Upper lobe of left lung (tissue), 6 donors: ENCODE measurements at places on chromosomes 13 and 19. TPM values are rescaled to one million over a fixed set of nuclear protein-coding genes. Genes with fewer than 3 reads are reported as not detected.

DNA sequence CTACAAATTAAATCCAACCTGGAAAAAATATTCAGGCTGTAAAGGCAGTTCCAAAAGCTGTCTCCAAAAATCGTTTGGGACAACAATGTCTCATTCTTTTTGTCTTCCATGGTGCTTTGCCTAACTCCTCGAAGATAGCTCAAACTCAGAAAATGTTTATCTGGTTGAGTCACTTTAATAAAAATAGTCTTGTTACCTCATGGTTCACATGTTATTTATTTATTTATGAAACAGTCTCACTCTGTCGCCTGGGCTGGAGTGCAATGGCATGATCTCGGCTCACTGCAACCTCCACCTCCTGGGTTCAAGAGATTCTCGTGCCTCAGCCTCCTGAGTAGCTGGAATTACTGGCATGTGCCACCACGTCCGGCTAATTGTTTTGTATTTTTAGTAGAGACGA is 4.9 kb upstream of the BRD4 start:
- DNase-seq, result no peak

DNA sequence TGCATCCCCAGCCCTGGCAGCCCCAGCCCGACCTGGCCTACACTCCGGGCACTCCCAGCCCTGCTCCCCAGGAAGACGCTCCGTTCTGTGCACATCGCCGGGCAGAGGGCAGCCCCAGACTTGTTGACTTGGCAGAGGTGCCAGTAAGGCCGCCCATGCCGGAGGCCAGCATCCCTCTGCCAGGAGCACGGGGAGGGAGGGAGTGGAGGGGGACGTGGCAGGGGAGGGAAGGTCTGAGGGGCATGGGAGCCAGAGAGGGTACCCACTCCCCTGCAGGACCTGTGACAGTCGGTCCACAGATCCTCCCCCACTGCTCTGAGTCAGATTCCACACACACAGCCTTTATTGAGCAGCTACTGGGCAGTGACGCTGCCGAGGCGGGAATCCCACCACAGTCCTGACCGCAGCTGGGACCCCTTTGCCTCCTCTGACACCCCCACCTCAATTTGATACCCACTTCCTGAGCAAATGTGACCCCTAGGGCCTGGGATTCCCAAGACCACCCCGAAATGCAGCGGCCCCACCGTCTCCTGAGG is 1.9 kb upstream of the NKPD1 start:
- peak; percentile 75 for DNase-seq

- DNase-seq, result no peak
These were observed 268.2 kb upstream of the MAB21L1 start for GRCh38 chr13:35744566-35745178.

DNA sequence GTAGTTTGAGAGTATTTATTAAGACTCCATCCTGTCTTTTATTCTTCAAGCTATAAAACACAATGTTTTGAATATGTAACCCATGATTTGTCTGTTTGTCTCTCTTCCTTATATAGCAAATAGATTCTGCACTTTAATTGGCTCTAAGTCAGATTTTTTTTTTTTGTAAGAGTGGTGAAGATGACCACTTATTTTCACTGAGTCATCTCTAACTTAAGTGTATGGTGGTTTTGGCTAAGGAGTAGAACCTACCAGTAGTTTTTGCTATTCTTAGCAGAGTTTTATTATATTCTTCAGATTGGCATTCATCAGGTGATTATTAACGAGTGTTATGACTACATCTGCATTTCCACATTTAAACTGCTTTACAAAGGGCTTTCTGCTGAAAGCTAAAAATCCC is 194.7 kb downstream of the LMO7 start:
- DNase-seq, result no peak

NLRP11 gene
- total RNA-seq, result not detected

PGLYRP1 gene
- 2.1 TPM for total RNA-seq

- no peak for DNase-seq
These were observed 24.3 kb downstream of the ARL11 start for GRCh38 chr13:49652355-49653305.

ZNF599 gene
- 5.8 TPM for total RNA-seq

- DNase-seq, result peak; percentile 59
These were observed 124.5 kb downstream of the KDM4B start for GRCh38 chr19:5093297-5093928.

PCDH17 gene
- total RNA-seq, result 21.6 TPM

CILP2 gene
- not detected for total RNA-seq

GRCh38 chr13:99228737-99229691 is 28.4 kb downstream of the UBAC2 start:
- no peak for DNase-seq

DNA sequence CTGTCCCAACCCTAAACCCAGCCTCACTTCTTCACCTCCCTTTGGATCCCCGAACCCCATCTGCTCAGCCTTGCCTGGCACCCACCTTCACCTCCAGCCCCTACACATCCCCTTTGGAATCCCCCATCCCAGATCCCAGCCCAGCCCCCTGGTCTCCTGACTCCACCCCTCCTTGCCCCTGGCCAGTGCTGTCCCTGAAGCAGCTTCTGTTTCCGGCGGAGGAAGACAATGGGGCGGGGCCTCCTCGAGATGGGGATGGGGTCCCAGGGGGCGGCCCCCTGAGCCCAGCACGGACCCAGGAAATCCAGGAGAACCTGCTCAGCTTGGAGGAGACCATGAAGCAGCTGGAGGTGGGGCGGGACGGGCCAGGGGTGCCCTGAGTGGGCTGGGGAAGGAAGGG is 22.0 kb downstream of the ERFL start:
- no peak for DNase-seq

DNA sequence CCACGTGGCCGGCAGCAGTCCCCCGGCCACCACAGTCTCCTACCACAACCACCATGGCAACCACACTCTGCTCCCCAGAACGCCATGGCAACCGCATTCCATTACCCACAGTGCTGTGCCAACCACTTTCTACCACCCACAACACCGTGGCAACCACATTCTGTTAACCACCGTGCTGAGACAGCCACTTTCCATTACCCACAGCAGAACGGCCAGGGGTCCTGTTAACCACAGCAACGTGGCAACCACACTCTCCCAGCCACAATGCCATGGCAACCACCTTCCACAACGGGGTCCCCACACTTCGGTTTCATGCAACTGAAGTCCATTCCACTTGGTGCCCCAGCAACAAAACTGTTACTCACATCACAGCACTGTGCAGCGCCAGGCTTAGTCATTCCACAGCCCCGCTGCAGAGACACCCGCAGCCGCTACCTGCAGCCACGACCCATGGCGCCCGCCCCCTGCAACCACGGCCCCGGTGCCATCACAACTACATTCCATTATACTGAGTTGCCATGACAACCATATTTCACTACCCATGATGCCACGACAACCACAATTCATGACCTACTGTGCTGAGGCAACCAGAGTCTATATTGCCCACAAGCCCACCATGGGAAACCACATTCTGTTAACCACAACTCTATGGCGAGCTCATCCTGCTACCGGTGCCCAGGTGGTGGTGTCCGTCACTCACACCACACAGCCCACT is 10.0 kb downstream of the DPF1 start:
- DNase-seq, result no peak

DNA sequence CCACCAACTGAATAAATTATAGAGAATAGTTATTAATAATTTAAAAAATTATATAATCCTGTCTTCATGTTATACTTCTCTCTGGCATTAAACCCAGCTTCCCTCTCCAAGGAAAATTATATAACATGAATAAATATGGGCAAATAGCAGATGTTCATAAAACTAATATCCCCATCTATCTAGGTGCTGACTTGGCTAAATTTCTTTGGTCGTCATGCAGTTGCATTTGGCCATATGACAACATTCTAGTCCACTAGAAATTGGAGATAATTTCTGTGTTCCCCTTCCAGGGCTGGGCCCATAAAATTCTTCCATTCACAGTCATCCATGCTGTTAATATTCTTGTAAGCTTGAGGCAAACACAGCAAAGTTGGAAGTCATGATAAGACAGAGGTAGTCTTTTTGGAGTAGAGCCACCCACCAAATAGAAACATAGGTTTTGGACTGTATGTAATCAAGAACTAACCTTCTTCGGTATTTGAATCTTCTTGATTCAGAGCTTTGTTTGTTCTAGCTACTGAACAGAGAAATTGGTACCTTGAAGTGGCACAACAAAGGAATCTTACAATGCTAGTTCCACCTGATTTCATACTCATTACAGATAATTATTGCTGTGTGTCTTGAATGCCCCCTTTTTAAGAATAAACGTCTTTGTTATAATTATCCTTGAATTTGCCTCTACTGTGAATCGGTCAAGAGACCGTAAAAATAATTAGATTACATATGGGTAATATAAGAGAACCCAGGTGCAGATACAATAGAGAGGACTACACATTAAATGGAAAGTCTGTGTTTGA is 678.5 kb upstream of the PCDH20 start:
- no peak for DNase-seq

DNA sequence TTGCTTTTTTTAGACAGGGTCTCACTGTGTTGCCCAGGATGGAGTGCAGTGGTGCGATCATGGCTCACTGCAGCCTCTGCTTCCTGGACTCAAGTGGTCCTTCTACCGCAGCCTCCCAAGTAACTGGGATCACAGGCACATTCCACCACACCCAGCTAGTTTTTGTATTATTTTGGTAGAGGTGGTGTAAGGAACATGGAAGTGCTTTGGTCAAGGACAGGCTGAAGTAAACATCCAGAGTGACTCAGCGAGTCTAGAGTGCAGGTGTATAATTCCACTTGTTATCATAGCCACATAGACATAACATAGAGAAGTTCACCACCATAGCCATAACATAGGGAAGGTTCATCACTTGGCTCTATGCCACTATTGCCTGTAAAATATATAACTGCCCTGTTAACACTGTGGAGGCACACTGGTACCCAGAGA is 98.6 kb downstream of the RBM26 start:
- peak; percentile 21 for DNase-seq

ACP7 gene
- not detected for total RNA-seq

- peak; percentile 60 for DNase-seq
These were observed 3.3 kb upstream of the ICAM4 start for GRCh38 chr19:10283301-10284064.

LRG1 gene
- total RNA-seq, result 15.8 TPM

- DNase-seq, result peak; percentile 45
These were observed 1.1 kb upstream of the FARP1 start for GRCh38 chr13:98141509-98142379.

MISP3 gene
- total RNA-seq, result 17.8 TPM

DNA sequence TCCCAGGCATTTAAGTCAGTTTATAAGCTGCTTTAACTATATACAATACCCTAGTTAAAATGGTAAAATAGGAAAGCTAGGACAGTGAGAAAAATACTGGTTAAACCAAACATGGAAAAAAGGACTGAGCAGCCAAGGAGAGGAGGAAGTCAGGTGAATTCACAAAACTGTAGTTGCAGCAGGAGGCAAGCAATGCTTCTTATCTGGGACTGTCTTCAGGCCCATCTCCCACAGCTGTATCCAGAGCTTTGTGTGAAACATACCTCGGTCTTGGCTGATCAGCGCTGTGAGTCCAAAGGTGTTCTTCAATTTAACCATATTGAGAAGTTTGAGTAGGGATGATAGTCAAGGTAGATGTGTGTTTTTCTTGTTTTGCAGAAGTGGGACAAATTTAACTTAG is 15.7 kb upstream of the SUPT20H start:
- DNase-seq, result no peak
